Renal cortical epithelial cell (primary cell): ENCODE measurements at places on chromosomes 12 and 14. TPM values are rescaled to one million over a fixed set of nuclear protein-coding genes. Genes with fewer than 3 reads are reported as not detected.

- DNase-seq = no peak
These were observed 30.3 kb downstream of the HIP1R start for GRCh38 chr12:122865268-122866231.

- peak; percentile 19 for DNase-seq
These were observed 116.6 kb downstream of the CALM1 start for GRCh38 chr14:90513161-90514014.

GRCh38 chr12:40254455-40255085, 29.8 kb downstream of the LRRK2 start:
- no peak for DNase-seq

- no peak for DNase-seq
These were observed 224.9 kb upstream of the SLC16A7 start for GRCh38 chr12:59370933-59371332.

The NEDD8 gene
- 146 and 185 TPM in 2 replicates for total RNA-seq

- DNase-seq = no peak
These were observed 209.2 kb upstream of the HMGA2 start for GRCh38 chr12:65615118-65615517.

DNA sequence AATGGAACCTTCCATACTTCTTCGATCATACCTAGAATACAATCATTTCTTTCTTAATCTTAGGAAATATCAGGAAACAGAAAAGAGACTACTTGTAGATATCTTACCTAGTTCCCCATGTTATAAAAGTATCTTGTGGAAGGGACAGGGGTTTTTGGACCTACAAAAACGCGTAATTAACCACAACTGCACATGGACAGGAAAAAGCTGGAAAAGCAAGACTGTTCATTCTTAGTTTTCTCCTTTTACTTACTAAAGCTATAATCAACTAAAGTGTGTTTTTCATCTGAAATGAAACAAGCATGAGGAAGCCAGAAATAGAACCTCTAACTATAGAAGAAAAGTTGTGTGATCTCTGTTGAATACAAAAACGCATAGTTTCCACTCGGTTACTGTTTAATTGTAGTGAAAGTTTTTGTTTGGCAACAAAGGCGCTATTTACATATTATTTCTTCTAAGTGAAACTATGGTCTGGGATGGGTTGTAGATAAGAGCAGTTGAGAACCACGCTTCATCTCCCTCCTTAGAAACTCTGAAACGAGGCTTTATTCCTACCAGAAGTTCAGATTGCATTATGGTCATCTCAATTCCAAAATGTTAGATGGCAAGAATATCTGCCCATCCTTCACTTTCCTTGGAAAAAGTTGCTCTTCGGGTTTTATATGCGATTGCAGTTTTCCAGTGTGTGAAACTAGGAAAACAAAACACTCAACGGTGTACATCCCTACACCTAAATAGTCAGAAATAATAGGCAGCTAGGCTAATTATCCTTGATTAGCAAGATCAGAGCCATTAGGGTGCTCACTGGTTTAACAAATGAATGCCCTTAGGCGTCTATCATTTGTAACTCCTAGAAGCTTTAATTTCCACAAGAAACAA, 1.1 kb downstream of the BCAT1 start:
- DNase-seq = no peak

GRCh38 chr12:89513544-89513943, 11.1 kb downstream of the GALNT4 start:
- no peak for DNase-seq

DNA sequence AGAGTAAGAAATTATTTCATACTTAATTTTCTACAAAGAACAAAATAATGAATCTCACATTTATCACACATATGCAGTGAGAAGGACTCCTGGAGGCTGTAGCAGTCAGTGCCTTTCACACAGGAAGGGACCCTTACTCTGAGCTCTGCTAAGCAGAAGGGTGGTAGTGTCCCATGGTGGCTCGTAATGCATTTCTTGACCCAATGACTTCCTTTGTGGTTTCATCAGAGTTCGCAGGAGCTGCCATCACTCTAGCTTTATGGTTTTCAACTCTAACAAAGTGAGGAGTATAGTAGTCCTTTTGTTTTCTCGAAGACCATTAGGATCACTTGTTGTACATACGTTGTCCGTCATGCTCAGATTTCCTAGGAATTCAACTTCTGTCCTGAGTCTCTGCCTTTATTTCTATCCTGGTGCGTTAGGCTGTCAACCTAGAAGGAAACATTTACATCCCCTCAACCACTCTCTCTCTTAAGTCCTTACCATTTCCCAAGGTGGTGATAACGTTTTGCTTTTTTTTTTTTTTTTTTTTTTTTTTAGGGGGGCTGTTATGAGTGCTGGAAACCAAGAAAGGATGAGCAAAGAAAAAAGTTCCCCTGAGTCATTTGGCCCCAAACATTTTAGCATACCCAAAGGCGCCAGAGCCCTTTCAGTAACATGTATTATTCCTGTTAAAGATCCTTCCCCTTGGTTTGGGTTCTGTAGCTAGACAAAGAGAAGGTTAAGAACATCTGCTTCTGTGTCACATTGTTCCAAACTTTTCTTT, 37.2 kb downstream of the GABARAPL1 start:
- no peak for DNase-seq

The FLVCR2 gene
- total RNA-seq = 1.2 and 3.4 TPM in 2 replicates

The INTS13 gene
- 26.6 and 40.1 TPM in 2 replicates for total RNA-seq

GRCh38 chr12:96237465-96238077, 43.4 kb downstream of the ELK3 start:
- peak; percentile 87 for DNase-seq

The CCDC177 gene
- not detected in 2 replicates for total RNA-seq

The OAS2 gene
- total RNA-seq = 0.30 and 3.8 TPM in 2 replicates

- DNase-seq = peak; percentile 49
These were observed 314.2 kb downstream of the EGLN3 start for GRCh38 chr14:33636716-33637115.

GRCh38 chr12:95326445-95326844, 108.8 kb downstream of the VEZT start:
- no peak for DNase-seq

GRCh38 chr14:101454229-101454628, 107.1 kb upstream of the DIO3 start:
- no peak for DNase-seq

The CSRP2 gene
- 50.2 and 139 TPM in 2 replicates for total RNA-seq

- no peak for DNase-seq
These were observed 5.3 kb downstream of the COX16 start for GRCh38 chr14:70354204-70354603.

DNA sequence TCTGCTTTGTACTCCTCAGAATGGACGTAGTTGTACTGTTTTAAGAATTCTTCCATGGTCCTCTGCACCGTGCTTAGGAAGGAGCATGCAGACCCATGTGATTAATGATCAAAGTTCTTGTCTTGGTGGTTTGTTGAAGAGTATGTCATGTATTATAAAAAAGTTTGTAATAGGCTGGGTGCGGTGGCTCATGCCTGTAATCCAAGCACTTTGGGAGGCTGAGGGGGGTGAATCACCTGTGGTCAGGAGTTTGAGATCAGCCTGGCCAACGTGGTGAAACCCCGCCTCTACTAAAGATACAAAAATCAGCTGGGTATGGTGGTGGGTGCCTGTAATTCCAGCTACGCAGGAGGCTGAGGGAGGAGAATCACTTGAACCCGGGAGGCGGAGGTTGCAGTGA, 61.8 kb upstream of the RTL1 start:
- DNase-seq = peak; percentile 17

DNA sequence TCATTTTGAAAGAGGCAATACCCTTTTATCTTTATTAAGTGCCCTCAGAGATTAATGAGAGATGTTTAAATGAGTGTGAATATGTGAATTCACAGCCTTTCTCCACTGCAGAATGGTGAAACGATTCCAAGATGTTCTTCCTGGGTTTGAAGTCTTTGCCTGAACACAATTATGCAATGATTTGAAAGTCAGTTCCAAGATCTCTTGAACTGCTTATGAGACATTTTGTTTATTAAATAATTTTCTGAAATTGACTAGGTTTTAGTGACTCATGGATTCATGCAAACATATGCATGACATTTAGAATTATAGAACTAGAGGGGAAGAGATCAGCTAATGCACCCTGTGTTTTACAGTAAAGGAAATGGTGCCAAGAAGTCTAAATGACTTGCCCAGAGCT, 118.1 kb upstream of the SLC38A2 start:
- DNase-seq = no peak

- no peak for DNase-seq
These were observed 15.5 kb upstream of the CYP46A1 start for GRCh38 chr14:99668307-99669295.

DNA sequence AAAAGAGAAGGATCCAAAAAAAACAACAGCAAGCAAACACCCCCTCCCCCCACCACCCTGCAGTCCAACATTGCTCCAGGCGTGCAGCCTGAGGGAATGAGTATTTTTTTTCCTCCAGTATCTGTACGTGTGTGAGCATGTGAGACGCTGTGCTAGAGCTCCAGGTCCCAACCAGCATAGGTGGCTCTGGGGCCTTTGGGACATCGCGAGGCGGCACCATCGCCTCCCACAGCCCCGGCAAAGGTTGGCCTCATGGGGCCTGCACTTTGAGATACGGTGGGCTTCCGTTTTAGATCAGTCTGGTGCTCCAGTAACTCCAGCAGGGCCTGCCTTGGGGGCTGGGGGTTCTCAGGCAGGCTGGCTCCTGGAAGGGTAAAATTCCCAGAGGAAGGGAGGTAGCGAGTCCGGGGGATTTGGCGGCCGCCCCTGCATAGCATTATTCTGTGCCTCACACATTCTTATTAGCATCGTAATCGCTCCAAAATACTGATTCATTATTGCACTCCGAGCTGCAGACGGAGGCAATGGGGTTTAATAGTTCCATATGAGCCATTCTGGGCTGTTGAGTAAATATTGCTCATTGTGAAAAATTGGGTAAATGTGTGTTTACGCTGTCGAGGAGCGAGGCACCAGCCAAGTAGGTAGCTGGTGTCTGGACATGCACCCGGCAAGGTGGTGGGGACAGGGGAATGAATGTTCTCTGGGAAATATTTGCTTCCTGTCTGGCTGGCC, 143.1 kb upstream of the MYL2 start:
- DNase-seq = no peak

The PROX2 gene
- not detected in 2 replicates for total RNA-seq

DNA sequence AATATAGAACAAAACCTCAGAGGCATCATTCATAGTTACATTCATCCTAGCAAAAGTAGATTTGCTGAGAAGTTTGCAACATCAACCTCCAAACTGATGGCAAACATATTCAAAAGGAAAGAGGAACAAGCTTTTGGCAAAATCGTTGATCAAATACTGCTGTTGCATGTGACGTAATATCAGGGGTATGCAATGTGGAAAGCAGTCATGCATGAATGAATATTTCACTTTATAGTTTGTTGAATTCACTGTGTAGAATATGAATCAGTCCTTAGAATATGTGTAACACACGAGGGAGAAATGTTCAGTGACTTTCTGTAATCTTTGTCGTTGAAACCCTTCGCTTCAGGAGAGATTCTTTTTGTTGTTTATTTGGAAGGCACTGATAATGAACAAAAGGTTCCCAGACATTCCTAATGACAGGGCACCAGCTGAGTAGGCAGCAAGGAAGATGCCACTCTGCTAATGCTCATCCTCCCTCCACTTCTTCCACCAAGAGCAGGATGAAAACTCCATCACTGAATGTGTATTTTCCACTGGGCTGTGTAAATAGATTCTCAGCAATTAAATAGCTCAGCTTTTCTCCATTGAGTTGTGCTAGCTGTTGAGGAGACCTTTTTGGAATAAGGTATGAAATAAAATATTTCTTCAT, 126.1 kb downstream of the PELI2 start:
- peak; percentile 71 for DNase-seq
